NCI-H510A treated with DMSO at 0.1 percent for 48 hours (cell line): ENCODE measurements at places on chromosomes 1 and 21.

DNA sequence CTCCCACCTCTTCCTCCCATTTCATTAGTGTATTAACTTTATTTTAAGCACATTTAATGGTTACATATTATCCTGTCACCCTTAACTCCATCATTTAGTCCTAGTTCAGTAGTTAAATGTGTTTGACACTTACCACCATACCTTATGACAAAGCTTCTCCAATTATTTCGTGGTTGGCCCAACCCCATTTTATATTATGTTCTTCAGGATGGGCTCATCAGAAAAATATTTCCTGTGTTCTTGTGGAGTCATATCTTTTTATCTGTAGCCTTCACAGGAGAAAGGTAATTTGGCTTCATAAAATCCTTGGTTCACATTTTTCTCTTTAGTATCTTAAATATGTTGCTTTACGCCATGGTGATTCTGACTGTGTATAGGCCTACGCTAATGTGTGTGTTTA lies 142.3 kb upstream of the COL6A1 start:
- no peak for DNase-seq

GRCh38 chr1:91031081-91031480 lies 9.2 kb upstream of the ZNF644 start:
- no peak for DNase-seq

GRCh38 chr1:156128654-156129597 lies 14.4 kb downstream of the LMNA start:
- DNase-seq: no peak

- DNase-seq: peak; percentile 68
Observed at GRCh38 chr1:6474815-6475282, 8.9 kb upstream of the TNFRSF25 start.

GRCh38 chr1:94719926-94720793 lies 100.0 kb upstream of the SLC44A3 start:
- DNase-seq: no peak

DNA sequence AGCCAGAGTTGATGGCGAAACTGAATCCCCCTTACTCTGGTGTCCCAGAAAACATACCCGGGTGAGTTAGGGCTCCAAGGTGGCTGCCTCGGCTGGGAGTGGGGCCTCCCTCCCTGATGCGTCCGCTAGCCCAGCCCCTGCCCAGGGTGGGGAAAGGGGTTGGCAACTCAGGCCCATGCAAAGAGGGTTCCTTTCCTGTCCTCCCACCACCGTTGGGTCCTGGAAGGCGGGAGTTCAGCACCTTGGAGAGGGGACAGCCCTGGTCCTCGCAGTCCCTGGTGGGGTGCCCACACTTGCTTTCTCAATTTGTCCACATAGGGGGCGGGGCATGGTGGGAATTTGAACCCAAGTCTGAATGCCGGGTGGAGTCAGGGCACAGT lies 6.1 kb downstream of the SRM start:
- DNase-seq: no peak

- DNase-seq: peak; percentile 59
Observed at GRCh38 chr1:91732291-91733107, 153.5 kb downstream of the TGFBR3 start.

DNA sequence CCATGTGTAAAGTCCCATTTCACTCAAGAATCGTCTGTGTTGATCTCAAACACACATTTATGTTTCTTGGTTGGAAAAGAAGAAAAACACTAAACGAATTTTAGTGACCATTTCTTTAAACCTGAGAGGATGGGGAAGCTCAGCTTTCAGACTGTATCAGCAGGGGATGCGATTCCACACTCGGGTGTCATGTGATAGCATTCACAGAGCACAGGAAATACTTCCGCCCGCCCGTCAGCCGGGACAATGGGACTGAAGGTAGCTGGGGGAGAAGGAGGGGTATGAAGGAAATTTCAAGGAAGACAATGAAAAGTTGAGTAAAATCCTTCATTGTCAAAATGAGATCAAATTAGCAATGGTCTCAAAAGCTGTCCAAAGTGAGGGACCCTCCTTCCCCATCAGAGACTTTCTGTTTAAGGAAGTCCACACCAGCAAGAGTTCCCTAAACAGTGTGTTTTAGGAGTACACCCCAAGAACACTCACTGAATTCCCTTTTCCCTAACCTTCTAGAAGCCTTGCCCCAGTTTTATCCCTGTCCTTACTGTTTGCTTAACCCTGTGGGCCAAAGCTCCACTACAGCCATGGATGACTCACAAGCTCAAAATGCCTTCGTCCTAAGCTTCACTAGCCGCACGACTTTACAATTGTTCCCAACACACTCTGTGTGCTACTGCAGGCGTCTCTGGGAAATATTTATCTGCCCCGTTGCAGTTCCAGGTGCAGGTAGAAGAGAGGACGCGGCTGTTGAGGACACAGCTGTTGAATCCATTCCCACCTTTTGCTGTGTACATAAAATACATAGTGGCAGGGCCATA lies 51.4 kb upstream of the SIM2 start:
- no peak for DNase-seq

DNA sequence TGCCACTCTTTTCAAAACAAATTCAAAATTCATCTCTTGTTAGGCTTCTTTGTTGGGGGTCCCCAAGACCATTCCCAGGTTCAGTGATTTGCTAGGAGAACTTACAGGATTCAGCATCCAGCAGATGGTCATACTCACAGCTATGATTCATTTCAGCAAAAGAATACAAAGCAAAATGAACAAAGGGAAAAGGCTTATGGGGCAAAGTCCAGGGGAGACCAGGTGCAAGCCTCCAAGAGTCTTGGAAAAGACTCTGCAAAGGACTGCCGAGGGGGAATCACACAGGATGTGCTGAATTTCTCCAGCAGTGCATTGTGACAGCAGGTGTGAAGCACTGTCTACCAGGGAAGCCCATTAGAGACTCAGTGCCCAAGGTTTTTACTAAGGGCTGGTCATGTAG lies 7.3 kb downstream of the TRAF5 start:
- DNase-seq: no peak

- DNase-seq: no peak
Observed at GRCh38 chr1:247332215-247332622, 552 bp upstream of the ZNF496 start.

DNA sequence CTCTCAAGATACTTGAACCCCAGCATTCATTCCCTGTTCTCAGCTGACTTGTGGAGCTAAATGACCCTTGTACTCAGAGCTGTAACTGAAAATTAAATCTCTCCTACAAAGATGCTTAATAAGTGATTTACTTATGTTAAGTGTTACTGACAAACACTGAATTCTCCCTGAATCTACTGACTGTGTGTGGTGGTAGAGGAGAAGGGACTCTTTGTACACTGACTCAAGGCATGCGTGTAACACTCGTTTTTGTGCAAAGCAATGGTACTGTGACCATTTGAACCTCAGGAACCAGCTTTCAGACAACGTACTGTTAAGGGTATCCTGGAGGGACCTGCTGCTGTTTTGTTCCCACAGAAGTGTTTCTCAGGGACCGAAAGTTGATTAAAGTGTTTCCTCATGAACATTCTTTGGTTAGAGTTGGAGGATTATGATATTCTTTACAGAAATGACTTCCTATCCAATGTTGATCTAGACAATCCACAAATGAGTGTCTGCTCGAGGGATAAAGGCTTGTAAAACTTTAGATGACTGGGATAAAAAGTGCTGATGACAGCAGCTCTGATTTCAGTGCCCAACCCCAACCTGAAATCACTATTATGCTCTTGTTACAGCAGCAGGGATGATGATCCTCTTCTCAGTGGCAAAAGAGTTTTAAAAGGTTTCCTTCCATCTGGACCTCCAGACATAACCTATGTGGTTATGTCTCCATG lies 12.8 kb downstream of the RGL1 start:
- no peak for DNase-seq

- DNase-seq: no peak
Observed at GRCh38 chr1:96355961-96356360, 365.6 kb upstream of the PTBP2 start.

GRCh38 chr1:8121261-8122159 lies 95.4 kb upstream of the ERRFI1 start:
- DNase-seq: no peak

DNA sequence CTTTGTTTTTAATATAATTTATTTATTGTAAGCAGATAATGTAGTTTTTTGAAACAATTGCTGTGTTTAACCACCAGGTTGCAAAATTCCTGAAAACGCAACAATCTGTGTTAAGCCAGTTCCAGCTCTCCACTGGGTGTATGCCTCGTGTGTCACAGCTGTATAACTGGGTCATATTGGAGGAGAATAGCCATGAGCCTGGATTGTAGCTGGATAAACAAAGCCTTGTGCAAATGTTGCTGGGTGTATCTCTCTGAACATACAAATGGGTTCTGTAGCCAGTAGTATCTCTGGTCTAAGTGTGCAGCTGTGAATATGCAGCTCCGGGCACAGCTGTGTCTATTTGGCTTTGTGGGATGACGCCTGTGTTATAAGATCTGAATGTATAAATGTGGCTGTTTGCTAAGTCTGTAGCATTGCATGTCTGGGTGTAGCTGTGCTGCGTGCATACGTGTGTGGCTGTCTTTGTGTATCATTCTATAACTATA lies 2.8 kb downstream of the TCEA3 start:
- DNase-seq: peak; percentile 33

DNA sequence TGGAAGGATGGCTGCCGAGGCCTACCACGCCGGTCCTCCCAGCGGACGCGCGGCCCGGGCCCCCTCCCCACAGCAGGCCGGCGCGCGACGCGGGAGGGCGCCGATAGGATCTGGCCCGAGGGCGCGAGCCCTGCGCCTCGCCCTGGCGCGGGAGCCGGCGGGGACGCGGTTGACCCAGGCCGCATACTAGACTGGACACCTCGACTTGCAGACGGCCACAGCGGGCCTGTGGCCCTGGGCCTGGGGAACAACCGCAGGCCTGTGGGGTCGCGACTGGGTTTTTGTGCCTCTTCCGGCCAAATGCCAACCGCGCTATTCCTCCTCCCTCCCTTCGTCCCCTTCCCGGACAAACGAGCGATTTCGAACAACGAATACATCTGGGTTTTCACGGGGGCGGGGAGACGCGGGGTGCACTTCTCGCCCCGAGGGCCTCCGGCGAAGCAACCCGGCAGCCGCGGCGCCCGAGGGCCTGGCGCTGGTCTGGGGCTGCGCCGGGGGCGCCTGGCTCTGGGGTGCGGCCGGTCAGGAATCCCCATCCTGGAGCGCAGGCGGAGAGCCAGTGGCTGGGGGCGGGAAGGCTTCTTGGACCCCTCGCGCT lies 2.4 kb downstream of the NHLH2 start:
- no peak for DNase-seq

- no peak for DNase-seq
Observed at GRCh38 chr1:19287436-19288185, 959 bp downstream of the AKR7A3 start.

DNA sequence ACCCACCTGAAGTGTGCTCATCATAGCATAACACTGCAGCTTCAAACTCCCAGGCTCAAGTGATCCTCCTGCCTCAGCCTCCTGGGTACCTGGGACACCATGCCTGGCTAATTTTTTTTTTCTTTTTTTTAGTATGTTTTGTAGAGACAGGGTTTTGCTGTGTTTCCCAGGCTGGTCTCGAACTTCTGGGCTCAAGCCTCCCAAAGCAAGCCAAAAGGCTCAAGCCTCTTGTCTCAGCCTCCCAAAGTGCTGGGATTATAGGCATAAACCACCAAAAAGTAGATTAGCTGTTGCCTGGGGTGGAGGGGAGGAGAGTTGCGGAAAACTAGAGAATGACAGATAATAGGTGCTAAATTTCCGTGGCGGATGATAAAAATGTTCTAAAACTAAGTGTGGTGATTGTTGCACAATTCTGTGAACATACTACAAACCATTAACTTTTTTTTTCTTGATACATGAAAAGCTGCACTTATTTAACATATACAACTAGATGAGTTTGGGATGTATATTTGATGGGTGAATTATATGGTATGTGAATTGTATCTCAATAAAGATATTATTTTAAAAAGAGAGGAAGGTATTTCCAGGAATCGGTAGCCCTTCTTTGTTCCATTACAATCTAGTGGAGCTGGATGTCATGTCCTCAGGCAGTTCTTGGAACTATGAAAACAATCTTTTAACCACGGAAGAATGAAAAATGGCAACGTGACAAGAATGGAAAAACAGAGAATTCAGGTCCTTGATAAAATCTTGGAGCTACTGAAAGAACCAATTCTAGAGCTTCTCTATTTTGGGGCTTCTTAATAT lies 27.3 kb upstream of the MED18 start:
- no peak for DNase-seq

DNA sequence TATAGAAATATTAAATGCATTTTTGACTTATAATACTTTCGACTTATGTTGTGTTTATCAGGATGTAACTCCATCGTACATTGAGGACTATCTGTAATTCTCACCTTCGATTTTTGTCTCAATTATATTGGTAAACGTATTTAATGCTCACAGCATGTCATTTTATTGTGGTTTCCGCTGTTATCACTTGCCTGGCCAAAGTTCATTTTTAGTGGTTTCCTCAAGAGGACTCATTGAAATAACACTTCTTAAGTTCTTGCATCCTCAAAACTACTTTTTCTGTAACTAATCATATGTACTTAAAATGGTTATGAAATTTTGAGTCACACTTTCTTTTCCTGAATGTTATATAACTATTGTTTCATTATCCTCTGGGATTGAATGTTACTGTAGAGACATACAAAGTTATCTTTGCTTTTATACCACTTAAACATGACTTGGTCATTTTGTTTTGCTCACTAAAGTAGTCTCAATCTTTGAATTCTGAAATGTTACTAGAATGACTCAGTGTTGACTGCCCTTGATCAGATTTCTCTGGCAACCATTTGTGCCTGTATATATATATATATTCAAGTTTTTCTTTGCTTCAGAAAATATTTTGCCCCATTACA lies 289.6 kb upstream of the PROX1 start:
- DNase-seq: no peak

GRCh38 chr21:43734928-43735229 lies 15.9 kb downstream of the PDXK start:
- DNase-seq: no peak

DNA sequence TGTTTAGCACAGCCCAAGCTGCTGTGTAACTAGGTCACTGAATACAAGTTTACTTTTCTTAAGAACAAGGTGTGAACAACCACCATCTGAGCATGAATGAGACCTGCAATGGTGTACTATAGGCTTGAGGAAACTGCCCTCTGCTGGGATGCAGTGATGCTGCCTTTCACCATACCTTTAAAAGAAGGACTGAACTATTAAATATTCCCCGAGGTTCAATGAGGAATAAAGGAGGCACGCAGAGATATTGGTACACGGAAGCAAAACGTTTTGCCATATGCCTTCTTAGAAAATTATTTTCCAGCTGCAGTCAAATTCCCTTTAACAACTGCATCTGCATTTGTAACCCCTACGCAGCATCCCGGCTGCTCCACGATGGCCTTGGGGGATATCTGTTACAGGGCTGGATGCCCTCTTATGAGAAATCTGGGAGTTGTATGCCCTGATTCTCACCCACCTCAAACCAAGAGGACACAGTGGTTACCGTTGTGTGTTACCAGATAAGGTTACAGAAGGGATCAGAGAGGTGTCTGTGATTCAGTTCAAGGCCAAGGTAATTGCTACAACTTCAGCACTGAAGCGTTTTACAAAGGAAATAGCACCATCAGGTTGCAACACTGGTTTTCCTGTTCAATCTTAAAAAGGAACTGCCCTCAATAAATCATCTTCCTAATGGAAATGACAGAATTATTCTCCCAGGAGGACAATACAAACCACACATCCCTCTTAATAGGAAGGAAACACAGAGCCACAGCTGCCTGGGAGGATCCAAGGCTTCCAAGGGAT lies 470.5 kb downstream of the LTN1 start:
- DNase-seq: no peak

GRCh38 chr1:35808450-35809113 lies 766 bp downstream of the AGO4 start:
- no peak for DNase-seq
